HL-60 (cell line): ENCODE measurements at places on chromosomes 12 and 14.

- DNase-seq, result no peak
These were observed 64.8 kb downstream of the DRAM1 start for GRCh38 chr12:101942250-101942605.

DNA sequence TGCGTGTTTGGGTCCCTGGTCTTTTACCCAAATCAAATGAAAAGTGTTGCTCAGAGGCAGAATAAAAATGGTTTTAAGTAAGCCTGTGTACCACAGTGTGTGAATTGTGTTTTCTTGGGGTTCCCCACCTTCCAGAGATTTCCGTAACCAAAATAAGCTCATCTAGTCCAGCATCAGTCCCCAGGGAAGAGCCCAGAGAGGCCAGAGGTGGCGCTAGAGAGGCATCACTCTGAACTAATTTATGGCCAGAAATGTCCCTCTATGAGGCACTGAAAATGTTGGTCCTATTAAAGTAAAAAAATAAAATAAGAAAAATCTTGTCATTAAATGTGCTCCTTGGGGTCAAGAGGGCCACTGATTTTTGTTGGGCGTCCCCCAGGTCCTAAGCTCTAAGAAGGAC, 24.9 kb upstream of the PRKAB1 start:
- no peak for DNase-seq

DNA sequence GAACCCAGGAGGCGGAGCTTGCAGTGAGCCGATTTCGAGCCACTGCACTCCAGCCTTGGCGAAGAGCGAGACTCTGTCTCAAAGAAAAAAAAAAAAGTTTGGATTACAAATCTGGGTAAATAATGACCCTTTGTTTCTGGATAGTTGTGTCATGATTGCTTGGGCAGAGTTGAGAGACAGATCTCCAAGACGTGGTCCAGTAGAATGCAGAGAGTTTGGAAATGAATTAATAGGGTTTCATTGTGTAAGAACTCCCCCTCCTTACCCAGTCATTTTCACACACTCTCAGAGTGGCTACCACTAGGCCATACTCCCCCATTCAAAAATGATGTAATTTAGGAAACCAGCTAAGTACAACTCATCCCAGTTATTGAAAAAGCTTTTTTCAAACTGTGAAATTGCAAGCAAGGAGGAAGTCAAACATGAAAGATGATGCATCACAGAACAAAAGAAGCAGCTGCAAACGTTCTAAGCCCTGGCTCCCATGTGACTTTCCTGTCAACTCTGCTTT, 1331.9 kb downstream of the AACS start:
- DNase-seq, result no peak

GRCh38 chr12:59431266-59431665, 164.6 kb upstream of the SLC16A7 start:
- no peak for DNase-seq

DNA sequence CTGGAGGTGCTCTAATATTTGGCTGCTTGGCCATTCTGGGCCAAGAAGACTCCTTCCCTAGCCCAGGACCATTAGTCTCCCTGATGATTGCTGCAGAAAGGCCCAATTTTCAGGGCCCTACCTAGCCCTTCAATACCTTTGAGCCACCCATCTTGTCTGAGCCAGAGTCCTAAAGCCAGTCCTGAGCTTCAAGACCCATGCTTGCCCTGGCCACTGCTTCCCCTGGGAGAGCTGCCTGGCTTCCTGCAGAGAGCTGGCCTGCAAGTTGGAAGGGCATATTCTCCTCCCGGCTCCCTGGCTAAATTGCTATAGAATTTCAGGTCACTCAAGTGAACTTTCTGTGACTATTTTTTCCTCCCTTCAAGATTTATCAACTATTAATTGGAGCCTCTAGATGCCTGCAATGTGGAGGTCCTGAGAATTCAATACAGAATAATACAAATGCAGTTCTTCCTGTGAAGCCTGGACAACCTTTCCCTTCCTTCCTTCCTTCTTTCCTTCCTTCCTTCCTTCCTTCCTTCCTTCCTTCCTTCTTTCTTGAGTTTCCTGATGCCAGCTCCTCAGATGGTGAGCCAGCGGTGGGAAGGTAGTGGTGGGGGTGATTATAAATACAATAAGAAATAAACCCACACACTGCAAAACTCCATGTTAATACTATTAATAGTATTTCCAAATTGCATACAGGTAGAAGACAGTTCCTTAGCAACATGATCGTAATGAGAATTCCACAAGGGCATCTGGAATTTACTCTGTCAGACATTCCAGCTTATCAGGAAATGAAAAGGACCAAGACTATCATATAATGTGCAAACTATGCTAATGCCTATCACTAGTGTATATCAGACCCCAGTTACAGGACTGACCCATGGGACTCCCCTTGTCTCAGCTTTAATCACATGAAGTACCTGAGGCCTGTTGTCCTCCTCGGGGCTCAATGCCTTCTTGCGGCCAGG, 108.1 kb downstream of the ZFP36L1 start:
- no peak for DNase-seq

- no peak for DNase-seq
These were observed 3.8 kb downstream of the ERP29 start for GRCh38 chr12:112017041-112017440.

DNA sequence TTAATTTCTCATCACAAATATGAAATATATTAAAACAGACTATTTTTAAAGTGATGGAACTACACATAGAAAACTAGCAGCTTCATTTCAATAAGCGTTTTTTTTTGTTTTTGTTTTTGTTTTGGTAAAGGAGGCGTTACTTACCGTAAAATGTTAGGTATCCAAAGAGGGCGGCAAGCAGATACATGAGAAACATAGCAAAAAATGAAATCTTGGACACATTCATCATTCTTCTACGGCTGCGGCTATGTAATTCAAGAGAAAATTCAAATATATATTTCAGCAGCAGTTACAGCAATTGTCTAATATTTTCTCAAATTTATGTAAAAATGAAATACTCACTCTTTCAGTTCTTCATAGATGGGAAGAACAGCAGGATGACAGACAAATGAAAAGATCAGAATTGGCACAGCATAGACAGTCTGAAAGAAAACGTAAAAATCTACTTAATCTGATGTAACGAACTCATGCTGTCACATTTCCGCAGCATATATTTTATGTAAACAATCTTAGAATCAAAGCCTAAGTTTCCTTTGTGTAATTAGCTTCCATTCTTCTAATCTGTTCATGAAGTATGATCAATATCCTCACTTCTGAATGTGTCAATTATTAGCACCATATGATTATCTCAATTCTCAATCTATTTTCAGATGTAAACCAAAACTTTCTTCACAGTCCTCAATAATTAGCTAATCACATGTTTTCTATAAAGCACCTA, 8.8 kb downstream of the SLC38A2 start:
- no peak for DNase-seq
